ENCODE measurements at places on chromosomes 11 and 22.

- no peak for DNase-seq
Measured at GRCh38 chr11:70205049-70205725, 2.1 kb downstream of the FADD start.

DNA sequence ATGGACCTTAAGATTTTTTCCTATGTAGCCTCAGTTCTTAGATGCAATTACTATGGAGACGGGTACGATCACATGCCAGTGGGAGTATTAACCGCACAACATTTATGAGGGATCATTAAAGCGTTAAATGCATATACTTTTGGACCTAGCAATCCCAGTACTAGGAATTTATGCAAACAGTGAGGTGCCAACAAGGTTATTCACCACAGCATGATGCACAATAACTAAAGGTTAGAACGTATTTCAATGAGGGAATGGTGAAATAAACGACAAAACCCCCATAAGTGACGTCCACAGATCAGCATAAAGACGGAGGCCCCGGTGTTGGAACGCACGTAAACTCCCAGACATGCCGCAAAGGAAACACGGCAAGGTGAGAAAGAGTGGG lies 539 bp downstream of the SIRT3 start:
- no peak for DNase-seq

DNA sequence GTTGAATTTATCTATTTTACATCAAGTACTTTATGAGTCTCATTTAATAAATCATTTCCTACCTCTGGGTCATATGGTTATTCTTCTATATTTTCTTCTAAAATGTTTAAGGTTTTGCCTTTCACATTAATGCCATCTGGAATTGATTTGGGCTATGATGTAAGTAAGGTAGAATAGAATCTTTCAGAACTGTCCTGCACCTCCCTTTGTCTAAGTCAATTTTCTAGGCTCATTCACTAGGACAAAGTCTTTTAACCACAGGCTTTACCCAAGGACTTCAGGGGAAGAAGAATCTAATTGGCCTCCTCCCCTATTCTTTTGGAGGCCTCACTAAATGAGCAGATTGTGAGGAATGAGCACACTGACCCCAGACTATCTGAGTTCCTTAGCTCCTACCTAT lies 146.0 kb downstream of the BBOX1 start:
- DNase-seq, result no peak

DNA sequence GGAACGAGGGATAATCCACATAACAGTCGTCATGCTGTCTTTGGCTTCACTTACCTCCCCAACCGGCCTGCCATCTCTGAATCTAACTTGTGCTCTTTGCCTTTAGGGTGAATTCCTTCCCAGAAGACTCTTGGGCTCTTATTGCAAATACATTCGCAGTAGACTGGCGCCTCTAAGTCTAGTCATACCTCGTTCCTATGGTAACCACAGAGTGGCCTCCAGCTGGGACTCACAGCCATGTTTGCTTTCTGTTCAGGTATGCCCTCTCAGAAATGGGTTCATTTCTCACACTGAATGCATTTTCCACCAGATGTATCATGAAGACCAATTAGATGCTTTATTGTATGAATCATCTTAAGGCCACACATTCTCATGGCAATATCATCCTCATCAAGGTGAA lies 112.7 kb downstream of the FAR1 start:
- no peak for DNase-seq

GRCh38 chr11:119525867-119526196 lies 102.9 kb upstream of the THY1 start:
- no peak for DNase-seq

GRCh38 chr11:118081241-118081958 lies 4.5 kb downstream of the TMPRSS4 start:
- DNase-seq, result no peak

Data from stimulated activated CD4-positive, alpha-beta T cell treated with anti-CD3 and anti-CD28 coated beads, Interleukin-1b, Interleukin-23, amount 100 ng/mL, for 1 hour (primary cell).